Hematopoietic multipotent progenitor cell treated with erythropoietin and hydrocortisone succinate and interleukin-3 and kit ligand, for 6 days (in vitro differentiated cells): ENCODE measurements at places on chromosomes 12 and 14.

- DNase-seq = no peak
Measured at GRCh38 chr12:120465756-120466155, 3.8 kb downstream of the SRSF9 start.

GRCh38 chr12:12818701-12819100, 5.6 kb downstream of the DDX47 start:
- no peak for DNase-seq

GRCh38 chr14:98906123-98906995, 365.6 kb downstream of the BCL11B start:
- DNase-seq = no peak

GRCh38 chr14:67167420-67168109, 21.7 kb upstream of the GARIN2 start:
- DNase-seq = no peak

- DNase-seq = no peak
Measured at GRCh38 chr14:68386950-68387779, 405.7 kb downstream of the ZFP36L1 start.

DNA sequence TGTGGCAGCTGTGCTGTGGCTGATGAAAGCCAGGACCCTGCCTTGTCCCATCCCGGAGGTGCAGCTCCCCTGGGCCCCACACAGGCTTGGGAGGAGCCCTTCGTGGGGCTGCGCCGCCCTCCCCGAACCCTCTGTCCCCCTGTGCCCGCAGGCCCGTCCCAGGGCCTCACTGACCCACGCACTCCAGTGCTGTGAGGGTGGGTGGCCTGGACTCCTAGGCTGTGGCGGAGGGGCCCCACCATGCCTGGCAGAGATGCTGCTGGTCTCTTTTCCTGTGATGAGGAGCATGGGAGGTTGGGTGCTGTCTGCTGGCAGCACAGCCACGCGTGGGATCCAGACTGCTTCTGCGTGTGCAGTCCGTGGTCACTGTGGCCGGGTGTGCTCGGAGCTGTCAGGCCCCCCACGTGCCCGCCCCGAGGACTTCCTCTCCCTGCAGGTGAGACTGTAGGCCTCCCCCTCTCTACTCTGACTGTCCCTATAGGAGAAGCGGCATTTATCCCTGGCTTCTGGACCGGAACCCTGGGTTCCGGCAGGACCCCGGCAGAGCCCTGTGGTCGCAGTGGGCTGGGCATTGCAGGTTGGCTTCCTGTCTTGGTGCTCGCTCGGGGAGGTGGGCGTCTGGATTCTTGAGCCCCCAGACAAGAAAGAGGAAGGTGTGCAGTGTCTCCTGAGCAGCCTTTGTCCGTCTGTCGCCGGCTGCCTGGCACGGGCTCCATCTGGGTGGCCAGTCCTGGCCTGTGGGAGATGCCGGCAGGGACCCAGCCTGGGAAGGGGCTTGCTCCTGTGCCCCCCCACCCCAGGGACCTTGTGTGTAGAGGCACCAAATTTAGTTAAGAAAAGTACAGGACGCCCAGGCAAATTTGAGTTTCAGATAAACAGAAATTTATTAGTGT, 2.3 kb downstream of the MTA1 start:
- peak; percentile 25 for DNase-seq

- peak; percentile 67 for DNase-seq
Measured at GRCh38 chr12:94942663-94943062, 60.8 kb downstream of the NDUFA12 start.

DNA sequence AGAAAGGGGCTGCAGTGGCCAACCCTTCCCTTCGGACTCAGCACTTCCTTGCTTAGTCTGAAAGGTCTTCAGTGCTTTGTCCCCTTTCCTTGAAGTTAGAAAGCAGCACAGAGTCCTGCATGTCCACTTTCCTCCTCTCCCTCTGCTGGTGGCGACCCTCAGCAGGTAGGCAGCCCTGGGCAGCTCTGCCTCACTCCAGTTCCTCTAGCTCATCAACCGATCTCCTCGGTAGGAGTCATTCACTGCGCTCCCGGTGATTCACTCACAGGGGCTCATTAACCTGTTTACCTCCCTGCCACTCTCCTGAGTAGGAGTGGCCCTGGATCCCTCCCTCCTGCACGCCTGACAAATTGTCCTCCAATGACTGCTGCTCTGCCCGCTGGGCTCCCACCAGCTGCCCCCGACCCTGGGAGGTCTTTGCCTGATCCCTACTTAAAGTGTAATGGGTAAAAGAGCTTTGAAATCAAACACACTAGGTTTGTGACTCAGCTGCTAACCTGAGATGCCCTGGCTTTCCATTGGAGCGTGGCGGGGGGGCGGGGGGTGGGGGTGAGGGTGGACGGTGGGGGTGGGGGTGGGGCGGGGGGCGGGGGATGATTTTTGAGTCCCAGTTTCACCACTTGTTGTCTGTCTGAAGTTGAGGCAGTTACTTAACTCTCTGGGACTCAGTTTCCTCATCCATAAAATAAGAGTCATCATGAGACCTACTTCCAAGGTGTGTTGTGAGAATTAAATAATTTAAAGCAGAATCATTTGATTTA, 4.2 kb downstream of the SCNN1A start:
- DNase-seq = no peak

- DNase-seq = peak; percentile 64
Measured at GRCh38 chr14:65098586-65098985, 3.7 kb downstream of the MAX start.

GRCh38 chr14:60485057-60485597, 736 bp downstream of the C14orf39 start:
- no peak for DNase-seq

GRCh38 chr14:69518289-69519101, 34.0 kb downstream of the PLEKHD1 start:
- no peak for DNase-seq

DNA sequence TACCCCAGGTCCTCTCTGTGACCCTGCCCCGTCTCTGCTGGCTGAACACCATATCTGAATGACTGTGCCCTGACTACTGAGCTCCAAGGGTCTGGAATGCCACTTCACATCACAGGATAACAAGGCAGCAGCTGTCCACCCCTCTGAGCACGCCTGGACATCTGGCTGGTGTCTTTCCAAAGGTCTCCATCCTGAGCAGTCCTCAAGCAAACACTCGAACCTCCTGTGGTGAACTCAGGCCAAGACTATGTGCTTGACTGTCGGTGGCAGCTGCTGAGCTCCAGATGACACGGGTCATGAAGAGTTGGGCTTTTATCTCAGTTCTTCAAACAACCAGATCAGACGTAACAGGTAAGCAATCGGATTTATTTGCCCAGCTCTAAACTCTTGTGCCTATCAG, 117.2 kb upstream of the BCL2L14 start:
- no peak for DNase-seq

GRCh38 chr14:94101748-94102147, 8.8 kb upstream of the IFI27 start:
- no peak for DNase-seq

GRCh38 chr12:100987552-100988521, 193.3 kb downstream of the ANO4 start:
- DNase-seq = peak; percentile 77

DNA sequence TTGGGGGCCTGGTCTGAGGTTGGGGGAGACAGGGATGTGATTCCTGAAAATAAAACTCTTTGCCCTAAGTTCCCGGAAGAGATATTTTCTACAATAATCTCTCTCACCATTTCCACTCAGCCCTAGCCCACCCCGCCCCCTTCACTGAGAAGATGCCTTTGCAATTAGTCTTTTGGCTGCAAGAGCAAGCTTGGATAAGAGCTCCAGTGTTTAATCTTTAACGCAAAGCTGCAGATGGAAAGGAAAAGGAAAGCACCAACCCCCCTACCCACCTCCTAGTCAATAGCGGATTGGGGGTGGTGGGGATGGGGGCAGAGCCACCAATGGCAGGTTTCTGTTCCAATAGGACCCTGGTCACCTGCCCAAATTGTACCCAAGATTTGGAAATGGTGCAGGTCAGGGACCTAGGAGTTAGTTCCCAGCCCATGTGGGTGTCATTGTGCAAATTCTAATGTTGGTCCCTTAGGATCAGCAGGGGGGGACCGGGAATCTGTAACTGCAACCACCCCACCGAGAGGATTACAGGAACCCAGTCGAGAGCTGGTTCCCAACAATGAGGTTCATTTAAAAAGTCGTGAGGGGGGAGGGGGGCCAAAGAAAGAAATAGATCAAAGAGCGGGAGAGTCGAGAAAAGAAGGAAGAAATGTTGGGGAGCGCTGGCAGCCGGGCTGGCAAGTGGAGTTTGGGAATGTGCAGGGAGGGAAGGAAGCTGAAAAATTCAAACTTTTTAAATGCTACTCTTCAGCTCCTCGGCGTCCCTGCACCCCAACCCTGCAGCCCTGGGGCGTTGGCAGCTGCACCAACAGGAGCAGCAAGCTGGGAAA, 1.6 kb downstream of the ZFP36L1 start:
- DNase-seq = peak; percentile 56

DNA sequence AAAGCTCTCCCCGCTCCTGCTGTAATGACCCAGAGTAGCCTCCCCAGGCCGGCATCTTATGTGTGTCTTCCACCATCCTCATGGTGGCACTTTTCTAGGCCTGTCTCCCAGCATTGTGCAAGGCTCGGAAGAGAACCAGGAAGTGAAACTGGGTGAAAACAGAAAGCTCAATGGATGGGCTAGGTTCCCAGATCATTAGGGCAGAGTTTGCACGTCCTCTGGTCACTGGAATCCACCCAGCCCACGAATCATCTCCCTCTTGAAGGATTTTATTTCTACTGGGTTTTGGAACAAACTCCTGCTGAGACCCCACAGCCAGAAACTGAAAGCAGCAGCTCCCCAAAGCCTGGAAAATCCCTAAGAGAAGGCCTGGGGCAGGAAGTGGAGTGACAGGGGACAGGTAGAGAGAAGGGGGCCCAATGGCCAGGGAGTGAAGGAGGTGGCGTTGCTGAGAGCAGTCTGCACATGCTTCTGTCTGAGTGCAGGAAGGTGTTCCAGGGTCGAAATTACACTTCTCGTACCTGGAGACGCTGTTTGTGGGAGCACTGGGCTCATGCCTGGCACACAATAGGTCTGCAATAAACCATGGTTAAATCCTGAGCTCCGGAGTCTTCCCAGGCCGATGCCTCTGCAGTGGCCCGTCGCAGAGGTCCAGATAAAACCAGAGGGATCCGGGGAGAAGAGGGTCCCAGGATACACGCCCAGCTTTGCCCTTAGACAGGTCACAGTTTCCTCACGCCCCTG, 15.6 kb downstream of the ACVRL1 start:
- no peak for DNase-seq

DNA sequence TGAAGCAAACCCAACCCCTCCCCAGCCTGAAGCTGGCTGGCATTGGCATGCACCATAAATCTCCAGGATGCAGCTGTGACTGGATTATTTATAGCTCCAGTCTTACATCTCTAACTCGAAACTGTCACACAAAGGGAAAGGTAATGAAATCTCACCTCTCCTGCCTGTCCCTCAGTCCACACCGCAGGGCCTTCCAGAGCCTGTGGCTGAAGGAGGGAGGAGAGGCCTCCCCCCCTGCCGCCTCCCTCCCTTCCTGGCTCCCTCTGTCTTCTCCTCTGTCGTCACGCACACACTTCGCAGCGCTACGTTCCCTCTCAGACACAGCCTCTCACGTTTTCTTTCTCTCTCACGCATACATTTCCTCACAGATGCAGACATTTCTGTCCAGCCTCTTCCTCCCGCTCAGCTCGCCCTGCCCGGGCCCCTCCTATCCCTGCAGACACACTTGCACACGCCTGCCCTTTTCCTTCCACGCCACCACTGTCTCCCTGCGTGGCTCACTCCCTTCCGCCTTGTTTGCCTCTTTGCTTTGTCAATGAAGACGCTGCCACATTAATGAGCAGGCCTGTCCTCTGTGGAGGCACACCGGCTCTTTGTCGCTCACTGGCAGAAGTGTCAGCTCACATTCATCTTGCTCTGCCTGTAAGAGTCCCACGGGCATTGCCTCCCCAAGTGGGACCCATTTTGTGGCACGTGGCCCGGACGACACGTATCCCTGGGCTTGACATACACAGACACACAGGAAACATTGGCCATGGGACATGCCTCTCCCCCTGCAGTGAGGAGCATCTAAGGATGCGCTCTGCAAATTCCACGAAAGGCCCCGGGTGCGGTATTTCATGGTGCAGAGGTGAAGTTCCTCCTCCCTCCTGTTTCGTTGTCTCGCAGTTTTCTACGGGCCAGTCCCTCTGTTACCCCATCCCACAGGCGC, 27.9 kb downstream of the IRF2BPL start:
- peak; percentile 54 for DNase-seq

DNA sequence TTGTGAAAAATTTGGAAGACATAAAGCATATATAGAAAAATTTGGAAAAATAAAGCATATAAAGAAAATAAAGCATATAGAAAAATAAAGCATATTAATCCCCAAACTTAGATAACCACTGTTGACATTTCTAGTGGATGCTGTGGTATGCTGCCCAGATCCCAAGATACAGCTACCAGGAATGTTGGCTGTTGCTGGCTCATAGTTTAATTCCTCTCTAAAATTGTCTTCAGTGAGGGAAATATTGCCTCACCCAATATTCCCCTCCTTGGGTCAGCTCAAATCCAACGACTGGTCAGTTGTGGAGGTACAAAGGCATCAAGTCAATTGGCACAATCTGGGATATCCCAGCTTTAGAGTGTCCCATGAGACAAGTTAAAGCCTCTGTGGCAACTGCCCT, 10.1 kb upstream of the KICS2 start:
- no peak for DNase-seq

GRCh38 chr14:36028218-36028617, 148.3 kb downstream of the PTCSC3 start:
- peak; percentile 2 for DNase-seq

DNA sequence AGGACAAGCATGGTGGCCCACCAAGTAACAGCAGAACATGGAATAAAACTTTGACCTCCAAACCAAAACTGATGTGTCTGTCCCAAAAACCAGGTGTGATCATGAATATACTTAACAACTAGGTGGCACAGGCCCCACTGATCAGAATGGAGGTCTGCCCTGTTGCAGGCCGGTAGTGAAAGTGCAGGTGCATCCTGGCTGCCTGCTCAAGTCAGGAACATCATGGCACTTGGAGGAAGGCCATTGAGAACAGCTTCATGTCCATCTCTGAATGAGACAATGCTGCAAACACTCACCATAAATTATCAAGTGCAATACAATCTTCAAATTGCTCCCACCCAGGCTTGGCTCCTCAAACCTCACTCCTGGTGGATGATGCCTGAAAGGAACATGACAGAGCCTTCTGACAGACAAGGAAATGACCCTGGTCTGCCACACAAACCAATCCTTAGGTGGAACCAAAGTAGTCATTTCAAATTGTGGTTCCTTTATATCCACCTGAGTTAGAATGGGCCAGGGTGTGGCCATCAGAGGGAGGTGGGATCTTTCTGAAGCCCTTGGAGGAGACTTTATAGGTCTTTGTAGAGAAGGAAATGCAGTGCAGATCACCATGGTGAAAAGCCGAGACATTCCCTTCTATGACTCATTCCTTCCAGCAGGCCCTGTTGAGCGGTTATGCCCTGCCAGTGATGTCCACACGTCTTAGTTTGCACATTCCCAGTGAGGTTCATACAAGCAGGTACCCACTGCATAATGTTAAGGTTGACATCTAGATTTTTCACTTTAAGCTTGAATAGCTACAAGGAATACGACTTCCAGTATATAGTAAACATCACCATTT, 36.0 kb downstream of the EGLN3 start:
- peak; percentile 23 for DNase-seq

GRCh38 chr12:116376354-116377193, 99.1 kb upstream of the MED13L start:
- no peak for DNase-seq
